Activated CD4-positive, alpha-beta T cell treated with anti-CD3 and anti-CD28 coated beads, Interleukin-2, amount 10 ng/mL, durations not matched to agents 7 days and 5 days (primary cell): ENCODE measurements at places on chromosomes 3 and 15. TPM values are rescaled to one million over a fixed set of nuclear protein-coding genes. Genes with fewer than 3 reads are reported as not detected.

DNA sequence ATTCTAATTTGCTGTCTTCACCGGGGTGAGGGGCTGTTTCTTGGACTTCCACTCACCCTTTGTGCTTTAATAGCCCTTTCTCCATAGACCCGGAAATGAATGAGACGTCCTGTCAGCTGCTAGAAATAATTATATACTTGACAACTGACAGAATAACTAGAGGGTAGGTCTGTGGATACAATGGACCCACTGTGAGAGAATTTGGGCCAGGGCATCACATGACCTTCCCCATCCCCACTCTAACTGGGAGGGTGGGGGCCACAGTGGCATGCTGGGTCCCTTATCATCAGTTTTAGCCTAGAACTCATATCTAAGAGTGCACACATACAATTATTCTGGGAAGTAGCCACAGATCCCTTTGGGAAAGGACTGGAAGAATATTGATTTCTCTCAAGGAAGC lies 25.9 kb upstream of the MINAR1 start:
- no peak for DNase-seq

DNA sequence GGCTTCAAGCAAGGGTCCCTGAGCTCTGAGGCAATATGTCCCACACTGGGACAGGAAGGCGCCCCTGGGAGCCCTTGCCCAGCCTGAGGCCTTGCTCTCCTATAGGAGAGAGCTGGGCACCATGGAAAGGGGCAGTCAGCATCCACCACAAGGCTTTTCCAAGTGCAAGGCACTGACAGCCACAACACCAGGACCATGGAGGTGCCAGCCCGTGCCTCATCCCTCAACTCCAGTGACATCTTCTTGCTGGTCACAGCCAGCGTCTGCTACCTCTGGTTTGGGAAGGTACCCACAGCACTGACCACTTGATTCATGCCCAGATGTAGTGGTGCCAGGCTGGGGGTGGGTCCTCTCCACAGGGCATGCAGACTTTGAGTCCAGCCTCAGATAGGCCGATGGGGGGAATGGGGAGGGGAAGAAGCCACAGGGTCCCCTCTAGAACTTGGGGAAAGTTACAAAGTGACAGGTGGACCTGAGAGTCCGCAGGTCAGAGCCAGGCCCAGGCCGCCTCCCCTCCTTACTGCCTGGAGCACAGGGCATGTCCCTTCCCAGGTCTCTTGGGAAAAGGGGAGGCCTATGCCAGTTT lies 11.8 kb downstream of the VILL start:
- no peak for DNase-seq

GRCh38 chr3:188706176-188706575 lies 465.6 kb upstream of the TPRG1 start:
- DNase-seq, result no peak

- no peak for DNase-seq
These were observed 4.4 kb upstream of the AVEN start for GRCh38 chr15:34043391-34043790.

DNA sequence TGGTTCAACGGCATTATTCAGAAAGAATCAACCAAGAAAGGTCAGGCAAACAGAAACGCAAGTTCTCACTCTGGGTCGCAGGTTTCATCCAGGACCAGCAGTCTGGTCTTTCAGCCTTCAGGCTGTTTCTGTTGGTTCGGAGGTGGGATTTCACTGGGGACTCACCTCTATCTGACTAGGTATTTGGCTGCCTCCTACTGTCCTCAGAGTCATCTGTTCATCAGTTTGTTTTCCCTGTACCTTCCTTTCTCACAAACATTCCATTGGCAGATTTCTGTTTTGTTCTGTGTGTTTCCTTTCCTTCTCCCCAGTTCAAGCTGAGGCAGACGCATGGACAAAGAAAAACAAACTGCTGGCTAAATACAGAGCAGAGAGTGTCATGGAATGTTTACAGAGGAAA lies 1046.6 kb upstream of the CFAP20DC start:
- no peak for DNase-seq

DNA sequence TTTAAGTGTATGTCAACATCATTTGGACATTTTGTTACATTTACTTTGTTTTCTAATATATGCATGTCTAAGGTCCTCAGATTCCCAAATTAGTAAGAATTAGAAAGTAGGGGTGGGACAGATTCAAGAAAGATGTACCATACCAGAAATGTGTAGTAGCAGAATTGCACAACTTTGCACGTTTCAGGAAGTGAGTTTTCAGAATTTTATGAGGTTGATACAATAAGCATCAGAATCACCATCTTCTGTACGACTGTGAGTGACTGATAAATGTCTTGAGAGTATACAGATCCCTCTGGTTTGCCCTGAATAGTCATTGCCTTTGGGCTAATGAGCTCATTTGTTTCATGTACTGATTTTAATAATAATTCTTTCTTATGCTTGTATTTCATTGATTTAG lies 9.3 kb downstream of the ARIH2 start:
- no peak for DNase-seq

DNA sequence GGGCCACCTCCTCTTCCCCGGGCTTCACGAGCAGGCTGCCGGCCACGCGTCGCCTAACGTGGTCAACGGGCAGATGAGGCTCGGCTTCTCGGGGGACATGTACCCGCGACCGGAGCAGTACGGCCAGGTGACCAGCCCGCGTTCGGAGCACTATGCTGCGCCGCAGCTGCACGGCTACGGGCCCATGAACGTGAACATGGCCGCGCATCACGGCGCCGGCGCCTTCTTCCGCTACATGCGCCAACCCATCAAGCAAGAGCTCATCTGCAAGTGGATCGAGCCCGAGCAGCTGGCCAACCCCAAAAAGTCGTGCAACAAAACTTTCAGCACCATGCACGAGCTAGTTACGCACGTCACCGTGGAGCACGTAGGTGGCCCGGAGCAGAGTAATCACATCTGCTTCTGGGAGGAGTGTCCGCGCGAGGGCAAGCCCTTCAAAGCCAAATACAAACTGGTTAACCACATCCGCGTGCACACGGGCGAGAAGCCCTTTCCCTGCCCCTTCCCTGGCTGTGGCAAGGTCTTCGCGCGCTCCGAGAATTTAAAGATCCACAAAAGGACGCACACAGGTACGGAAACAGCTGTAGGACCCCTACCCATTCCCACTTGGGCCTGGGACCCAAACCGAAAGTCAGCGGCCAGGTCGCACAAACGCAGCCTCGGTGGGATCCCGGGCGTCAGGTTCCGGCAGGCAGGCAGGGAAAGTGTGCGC lies 1.5 kb downstream of the ZIC1 start:
- no peak for DNase-seq

GRCh38 chr3:71444861-71445259 lies 138.7 kb downstream of the FOXP1 start:
- DNase-seq, result no peak

- DNase-seq, result no peak
These were observed 5.8 kb downstream of the MCM2 start for GRCh38 chr3:127604035-127604434.

DNA sequence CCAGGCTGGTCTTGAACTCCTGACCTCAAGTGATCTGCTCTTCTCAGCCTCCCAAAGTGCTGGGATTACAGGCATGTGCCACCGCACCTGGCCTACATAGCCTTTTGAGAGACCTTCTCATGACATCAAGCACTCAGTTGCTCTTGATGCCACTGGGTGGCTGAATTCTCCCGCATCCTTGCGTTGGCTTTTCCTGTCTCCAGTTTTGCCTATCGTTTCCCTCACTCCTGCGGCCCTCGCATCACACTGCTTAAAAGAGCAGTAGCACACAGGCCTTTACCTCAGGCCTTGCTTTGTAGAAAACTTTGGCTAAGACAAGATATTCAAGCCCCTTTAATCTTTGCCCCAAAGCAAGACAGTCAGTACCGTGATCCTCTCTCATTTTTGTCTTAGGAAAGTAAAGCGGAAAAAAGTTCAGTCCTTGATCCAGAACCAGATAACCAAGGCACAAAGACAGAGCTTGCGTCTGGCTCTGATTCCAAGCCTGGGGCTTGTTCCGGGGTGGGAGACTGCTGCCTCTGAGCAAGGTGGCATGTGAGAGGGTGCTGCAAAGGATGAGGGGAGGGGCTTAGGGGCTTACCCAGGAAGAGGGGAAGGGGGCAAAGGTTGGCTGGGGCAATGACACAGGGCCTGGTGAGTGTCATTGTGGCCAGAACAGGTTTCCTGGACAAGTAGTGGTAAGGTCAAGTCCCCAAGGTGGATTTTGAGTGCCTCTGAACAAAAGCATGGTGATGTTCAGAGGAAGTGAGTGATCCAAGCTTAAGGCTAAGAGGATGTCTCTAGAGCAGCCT lies 175.0 kb upstream of the TLE3 start:
- DNase-seq, result no peak

DNA sequence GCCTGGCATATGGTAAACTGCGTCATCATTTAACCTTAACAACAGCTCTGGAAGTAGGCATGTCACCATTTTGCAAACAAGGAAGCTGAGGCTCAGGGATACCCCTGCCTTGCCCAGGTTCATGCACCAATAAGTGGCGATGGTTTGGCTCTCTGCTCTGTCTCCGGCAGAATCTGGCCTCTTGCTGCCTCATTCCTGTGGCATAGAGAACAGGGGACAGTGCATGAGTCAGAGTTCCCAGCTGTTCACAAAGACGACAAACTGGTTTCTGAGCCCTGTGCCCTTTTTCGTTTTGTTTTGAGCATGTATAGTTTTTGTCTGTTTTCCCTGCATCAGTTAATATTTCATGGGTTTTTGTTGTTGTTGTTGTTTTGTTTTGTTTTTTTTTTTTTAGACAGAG lies 236.8 kb downstream of the OPA1 start:
- no peak for DNase-seq

DNA sequence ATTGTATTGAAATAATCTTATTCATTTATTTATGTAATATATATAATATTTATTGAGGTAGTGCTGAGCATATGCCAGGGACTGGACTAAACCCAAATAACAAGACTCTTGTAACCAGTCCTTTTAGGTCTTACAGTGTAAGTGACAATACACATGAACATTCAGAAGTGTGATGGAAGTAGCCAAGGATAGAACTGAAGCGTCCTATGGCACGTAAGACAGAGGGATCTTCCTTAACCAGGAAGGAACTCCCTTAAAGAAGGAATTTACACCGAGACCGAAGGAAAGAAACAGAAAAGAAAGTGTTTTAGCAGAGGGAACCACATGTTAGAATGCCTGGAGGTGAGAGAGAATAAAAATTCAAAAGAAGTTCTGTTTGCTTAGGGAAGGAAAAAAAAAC lies 23.6 kb upstream of the CLDN1 start:
- DNase-seq, result no peak

- DNase-seq, result no peak
These were observed 79.4 kb upstream of the THBS1 start for GRCh38 chr15:39501366-39502081.

GRCh38 chr3:124306665-124307064 lies 314.7 kb upstream of the ROPN1 start:
- no peak for DNase-seq

DNA sequence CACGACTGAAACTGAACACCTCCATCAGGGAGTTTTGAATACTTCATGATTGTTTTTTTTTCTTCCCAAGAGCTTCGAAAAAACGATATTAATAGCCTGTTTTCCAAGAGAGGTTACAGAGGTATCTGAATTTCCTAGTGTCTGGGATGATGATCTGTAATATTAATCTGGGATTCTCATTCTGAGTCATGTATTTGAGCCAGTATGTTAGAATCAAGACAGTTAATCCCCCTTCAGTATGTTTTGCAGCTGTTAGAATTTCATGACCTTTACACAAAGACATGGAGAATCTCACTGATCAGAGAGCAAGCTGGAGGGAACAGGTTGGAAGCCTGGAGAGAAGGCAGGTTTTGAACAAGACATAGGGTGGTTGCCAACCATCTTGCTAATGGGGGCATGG lies 234.5 kb upstream of the GAP43 start:
- no peak for DNase-seq

DNA sequence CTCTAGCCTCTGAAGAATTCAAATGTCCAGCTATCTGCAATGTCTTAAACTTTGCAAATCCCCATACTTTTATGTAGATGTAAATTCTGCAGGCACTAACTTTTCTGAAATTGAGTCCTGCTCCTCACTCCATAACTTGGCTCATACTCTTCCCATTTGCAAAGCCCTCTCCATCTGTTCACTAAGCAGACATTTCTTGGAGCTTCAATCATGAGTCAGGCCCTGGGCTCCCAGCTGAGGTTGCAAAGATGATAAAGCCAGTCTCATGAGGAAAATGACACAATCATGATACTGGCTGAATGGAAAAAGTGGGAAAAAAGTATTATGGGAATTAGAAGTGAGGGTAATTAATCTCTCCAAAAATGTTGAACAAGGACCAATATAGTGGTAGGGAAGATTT lies 507.6 kb downstream of the NR2F2 start:
- no peak for DNase-seq

- no peak for DNase-seq
These were observed 153.8 kb downstream of the SEMA6D start for GRCh38 chr15:47870956-47871625.

DNA sequence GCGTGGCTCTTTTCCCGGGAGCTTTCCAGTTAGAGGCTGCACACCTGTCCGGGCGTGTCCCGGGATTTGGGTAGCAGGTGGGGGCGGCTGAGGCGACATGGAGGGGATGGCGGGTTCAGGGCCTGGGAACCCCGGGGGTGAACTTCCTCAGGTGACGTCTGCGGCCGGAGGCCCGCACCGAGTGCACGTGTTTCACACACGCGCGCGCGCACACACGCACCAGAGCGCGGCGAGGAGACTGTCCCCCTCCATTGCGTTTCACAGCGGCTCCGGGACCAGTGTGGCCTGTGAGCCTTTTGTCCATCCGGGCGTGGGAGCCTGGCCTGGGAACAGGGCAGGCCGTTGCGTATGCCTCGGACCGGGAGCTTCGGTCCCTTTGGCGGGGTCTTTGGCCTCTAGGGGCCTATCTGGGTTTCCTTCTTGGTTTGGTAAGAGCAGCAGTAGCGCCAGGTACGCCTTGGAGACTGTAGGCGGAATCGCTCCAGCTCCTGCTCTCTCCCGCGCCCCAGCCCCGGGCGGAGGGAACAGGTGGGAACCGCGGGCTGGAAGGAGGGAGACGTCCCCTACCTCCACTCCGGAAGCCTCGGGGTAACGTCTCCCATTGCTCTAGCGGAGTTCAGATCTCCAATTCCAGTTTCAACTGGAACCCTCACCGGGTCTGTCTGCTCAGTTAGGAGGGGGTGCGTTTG lies 220.0 kb downstream of the MEIS2 start:
- no peak for DNase-seq

SMCO1 gene
- not detected for total RNA-seq

CA12 gene
- total RNA-seq, result not detected

TIMP4 gene
- total RNA-seq, result not detected

PHLDB2 gene
- total RNA-seq, result 1.9 TPM

SLC24A5 gene
- not detected for total RNA-seq

BCL2A1 gene
- total RNA-seq, result 14.8 TPM

GATM gene
- total RNA-seq, result 1.6 TPM

P2RY1 gene
- total RNA-seq, result 0.19 TPM

CNBP gene
- 270 TPM for total RNA-seq

C2CD4A gene
- total RNA-seq, result not detected
